ENCODE measurements at places on chromosomes 12 and 14.

DNA sequence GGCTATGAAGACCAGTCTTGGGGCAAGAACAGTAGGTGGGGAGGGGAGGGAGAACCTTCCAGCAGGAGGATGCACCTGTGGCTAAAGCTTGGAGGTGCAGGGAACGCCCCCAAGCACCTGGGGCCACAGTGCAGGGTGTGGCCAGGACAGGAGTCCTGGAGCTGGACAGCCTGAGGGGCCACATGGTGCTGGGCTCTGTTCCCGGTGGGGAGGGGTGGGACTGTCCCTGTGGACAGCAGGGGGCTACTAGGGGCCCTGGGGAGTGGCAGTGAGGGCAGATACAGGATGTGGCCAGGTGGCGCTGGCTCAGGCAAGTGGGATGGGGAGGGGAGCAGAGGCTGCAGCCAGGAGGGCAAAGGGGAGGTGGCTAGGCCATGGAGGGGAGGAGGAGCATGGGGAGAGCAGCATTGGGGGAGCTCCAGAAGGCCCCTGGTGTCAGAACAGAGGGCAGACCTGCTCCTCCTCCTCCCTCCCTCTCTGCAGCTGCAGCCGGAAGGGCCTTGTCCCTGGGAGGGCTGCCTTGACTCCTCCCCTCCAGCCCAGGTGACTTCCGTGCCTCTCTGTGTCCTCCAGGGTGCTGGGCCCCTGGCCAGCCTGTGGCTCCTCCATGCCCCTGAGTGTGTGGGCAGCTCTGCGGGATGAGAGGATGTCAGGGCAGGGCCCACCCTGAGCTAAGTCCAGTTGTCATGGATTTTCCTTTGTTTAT, 68.4 kb upstream of the DLK1 start:
- no peak for DNase-seq

GRCh38 chr12:91099836-91100235, 11.5 kb downstream of the LUM start:
- DNase-seq, result no peak

DNA sequence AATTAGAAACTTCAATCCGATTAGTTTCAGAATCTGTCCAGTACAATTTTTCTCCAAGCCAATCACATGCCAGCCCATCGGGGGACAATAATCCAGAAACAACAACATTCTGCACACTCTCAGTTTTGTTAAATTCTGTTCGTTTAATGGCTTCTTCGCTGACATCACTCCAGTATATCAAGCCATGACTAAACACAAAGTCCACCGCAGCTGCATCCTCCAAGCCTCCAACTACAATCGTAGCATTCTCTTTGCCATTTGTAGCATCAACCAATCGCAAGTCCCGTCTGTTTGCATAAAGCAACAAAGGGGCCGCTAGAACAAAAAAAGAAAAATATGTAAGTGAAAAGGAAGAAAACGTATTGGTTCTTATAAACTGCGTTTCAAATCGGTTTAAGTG, 22.5 kb downstream of the LRP6 start:
- DNase-seq, result no peak

- DNase-seq, result no peak
These were observed 155.0 kb upstream of the C14orf180 start for GRCh38 chr14:104424406-104425072.

DNA sequence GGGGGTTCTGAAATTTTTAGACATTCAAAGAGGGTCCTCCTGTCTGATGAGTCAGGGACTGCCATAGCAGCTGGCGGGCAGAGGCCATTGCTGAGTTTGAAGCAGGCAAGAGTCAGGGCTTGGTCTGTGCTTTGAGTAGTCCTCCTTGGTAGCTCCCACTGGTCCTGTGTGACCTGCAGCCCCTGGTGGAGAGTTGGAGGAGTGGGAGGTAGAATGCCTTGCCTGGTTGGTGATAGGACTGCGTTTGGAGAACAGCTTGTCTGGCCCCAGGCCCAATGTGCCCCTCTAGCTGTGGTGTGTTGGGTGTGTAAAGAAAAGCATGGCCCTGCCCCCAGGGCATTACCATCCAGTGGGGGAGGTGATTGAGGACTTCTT, 116.7 kb downstream of the BEGAIN start:
- no peak for DNase-seq

All from HAP-1 (cell line).